ENCODE measurements at places on chromosomes 16 and 17. TPM values are rescaled to one million over a fixed set of nuclear protein-coding genes. Genes with fewer than 3 reads are reported as not detected.

DNA sequence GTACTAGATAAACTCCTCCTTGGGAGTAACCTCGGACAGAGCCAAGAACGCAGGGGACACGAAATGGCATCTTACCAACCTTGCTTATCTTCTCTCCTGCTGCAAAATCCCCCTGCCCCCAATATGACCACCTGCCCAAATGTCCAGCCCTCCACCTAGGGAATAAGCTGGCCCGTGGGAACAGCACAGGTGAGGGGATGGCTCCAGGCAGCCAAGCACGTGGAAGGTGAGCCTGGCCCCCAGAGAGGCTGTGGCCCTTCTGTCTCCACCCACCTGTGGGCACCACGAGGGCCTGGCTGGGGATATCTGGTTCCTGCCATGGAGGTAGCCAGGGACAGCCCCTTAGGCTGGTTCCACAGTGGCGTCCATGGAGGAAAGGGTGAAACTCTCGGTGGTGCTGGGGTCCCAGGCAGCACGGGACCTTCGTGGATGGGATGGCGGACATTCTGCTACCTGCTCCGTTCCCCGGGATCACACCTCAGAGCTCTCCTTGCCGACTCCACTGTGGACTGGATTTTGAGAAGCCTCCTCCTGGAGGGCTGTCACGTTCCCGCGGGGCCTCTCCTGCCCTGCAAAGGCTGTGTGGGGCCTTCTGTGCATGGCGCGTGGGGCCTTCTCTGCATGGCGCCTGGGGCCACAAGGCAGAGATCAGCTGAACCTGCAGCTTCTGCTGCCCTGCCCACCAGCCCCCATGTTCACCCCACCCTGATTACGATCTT, 388.5 kb upstream of the TNRC6C start:
- no peak for DNase-seq

The TUBG2 gene
- polyA plus RNA-seq, result 11.3 TPM

DNA sequence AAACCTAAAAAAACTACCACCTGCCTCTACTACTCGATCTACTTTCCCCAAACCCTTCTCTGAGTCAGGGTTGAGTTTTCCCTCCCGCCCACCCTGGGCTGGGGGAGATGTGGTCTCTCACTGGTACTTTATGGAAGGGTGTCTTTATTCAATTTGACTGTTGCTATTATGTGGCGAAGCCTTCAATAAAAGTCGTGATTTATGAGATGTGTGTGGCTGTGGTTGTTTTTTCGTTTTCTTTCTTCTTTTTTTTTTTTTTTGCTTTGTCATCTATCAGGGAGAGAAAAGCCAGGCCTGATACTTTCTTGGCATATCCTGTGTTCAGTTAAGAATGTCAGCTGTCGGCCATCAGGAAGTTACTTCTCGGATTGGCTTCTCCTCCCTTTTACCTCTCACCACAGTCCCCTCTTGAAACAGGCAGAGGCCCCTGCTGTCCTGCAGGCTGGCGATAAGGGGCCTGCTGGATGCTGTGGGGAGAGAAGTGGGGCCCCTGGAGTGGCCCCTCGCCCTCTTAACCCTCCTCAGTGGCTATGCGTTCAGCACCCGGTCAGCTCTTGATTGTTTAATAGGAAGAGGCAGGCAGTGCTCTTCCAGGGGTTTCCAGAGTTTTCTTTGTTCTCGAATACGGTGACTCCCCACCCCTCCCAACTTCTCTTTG, 123.0 kb downstream of the MSI2 start:
- DNase-seq, result peak; percentile 40

DNA sequence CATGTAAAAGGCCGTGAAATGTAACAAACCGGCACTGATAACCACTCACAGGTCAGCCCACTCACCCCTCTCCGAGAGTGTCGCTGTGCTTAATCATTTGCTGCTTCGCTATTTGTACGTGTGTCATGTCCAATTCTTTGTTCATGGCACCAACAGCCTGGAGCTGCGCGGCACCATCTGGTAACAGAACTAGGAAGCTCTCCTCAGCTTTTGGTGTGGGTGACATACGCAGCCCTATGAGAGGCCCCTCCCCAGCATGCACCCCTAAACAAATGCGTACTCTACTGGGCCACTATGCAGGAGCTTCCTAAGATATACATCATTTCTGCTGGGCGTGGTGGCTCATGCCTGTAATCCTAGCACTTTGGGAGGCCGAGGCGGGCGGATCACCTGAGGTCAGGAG, 2.3 kb upstream of the PECAM1 start:
- DNase-seq, result no peak

The KRT20 gene
- 3.8 TPM for polyA plus RNA-seq

GRCh38 chr16:82176204-82176603, 6.2 kb upstream of the MPHOSPH6 start:
- no peak for DNase-seq

GRCh38 chr17:31792007-31792585, 66.9 kb downstream of the COPRS start:
- DNase-seq, result no peak

DNA sequence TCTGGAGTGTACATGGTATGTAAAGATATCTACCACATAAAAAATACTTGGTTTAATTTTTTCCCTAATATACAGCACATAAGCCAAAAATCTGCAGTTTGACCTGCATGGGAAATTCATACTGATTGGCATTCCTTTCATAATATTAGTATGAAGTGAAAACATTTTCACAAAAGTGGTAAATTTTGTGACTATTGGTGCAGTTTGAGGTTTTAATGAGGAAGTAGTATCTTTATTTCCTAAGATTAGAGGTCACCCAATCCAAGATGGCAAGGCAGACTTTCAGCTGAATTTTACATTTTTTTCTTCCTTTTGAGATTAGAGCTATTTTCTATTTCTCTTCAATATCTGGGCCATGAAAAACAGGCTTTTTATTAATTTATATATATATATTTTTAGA, 21.2 kb downstream of the METTL9 start:
- no peak for DNase-seq

- DNase-seq, result no peak
Observed at GRCh38 chr17:28057731-28058246, 15.3 kb downstream of the NLK start.

- peak; percentile 59 for DNase-seq
Observed at GRCh38 chr17:51120357-51120738, 320 bp downstream of the SPAG9 start.

DNA sequence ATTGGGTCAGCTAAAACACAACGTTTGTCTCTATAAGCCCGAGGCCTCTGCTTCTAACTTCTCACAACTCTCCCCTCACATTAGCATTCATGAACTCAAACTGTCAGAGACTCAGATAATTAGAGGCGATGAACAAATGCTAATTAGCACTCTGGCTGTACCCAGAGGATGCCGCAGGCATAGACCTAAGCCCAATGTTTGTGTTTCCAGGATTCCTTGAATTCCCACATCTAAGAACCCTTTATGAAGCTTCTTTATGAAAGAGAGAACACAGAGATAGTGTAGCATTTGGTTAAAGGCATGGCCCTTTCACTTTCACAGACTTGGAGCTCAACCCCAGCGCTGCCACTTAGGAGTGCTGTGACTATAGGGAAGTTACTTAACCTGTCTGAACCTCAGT, 512.2 kb downstream of the GRIN2A start:
- DNase-seq, result no peak

DNA sequence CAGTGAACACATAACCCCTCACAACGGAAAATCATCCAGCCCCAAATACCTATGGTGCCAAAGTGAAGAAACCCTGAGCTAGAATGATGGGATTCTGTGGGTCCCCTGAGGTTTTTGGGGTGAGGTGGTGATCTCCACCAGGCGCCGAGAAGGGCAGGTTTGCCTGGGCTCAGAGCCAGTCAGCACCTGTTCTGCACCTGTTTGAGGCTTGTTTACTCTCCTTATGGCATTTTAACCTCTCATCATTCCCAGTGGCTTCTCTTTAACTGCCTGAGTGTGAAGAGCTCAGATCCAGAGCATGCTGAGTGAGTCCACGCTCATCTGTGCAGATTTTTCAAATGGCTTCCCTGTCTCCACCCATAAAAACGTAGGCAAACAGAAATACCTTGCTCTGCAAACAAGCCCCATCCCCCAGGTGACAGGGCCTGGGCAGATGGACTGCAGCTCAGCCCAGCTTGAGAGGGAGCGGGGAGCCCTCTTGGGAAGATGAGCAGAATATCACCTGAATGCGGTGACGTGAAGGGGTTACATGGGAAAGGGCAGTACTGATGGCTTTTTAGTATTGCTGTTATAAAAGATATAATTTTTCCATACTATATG, 40.1 kb upstream of the CLEC19A start:
- DNase-seq, result no peak

DNA sequence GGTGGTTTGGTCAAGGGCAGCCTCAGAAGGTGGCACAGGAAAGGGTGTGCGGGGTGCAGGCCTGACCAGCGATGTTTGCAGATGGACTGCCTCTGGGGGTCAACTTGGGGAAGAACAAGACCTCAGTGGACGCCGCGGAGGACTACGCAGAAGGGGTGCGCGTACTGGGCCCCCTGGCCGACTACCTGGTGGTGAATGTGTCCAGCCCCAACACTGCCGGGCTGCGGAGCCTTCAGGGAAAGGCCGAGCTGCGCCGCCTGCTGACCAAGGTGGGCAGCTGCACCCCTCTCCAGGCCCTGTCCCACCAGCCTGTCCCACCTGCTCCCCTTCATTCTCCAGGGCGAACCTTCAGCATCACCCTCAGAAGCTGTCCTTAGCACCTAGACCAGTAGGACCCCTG, 12.5 kb downstream of the DHODH start:
- no peak for DNase-seq

- no peak for DNase-seq
Observed at GRCh38 chr17:17670701-17671305, 10.5 kb upstream of the RAI1 start.

- no peak for DNase-seq
Observed at GRCh38 chr16:66493490-66494401, 56.2 kb downstream of the TK2 start.

GRCh38 chr16:87457709-87458423, 35.0 kb downstream of the ZCCHC14 start:
- DNase-seq, result no peak

GRCh38 chr16:81315271-81316175, 761 bp downstream of the GAN start:
- DNase-seq, result no peak

The CTRB1 gene
- polyA plus RNA-seq, result 0.78 TPM

GRCh38 chr17:38967290-38967738, at the start of gene FBXO47:
TSS of gene FBXO47 (minus strand) at chr17:38967403. CDS start at chr17:38963025, 4,378 bp downstream.
- peak; percentile 77 for DNase-seq

DNA sequence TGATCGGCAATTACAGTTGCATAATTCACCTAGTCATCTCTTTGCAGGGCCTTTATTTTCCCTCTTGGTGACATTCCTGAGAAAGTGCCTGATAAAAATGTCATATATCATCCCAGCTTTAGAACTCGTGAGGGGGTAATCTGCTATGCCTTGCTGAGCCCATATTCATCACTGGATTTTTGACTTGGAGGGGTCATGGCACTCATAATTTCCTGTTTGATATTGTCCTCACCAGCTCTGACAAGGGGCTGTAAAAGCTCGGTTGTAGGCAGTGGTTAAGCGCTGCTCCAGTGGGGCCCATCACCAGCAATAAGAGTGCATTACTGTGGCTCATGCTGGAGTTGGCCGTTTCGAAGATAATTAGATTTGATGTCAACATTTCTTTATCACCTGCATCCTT, 227.3 kb downstream of the IRX3 start:
- DNase-seq, result no peak

The USP7 gene
- polyA plus RNA-seq, result 58.3 TPM

DNA sequence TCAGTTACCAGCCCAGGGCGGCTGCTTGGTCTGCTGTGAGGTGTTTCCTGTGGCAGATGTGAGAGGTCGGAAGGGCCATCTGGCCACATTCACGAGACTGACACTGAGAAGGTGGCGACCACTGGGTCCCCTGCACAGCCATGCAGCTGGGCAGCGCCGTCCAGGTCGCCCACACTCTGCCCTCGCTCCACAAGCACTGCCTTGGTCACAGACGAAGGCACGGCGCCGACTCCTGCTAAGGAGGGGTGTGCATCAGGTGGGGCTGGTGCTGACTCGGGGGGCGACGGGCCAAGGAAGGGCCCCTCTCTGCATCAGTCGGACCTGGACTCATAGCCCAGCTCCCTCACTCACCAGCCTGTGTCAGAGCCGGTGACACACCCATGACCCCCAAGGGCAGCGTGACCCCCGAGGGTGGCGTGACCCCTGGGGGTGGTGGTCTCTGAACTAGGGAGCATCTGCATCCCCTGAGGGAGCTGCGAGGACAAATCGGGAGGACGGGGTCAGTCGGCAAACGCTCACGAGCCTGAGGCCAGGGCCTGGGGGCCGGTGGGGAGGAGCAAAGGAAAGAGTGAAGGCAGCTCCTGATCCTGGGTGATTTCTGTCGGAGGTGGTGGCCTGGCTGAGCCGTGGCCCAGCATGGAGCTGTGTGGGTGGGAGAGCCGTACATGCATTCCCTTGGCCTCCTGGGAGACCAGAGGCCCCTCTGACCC, 30.4 kb downstream of the NME3 start:
- no peak for DNase-seq

- no peak for DNase-seq
Observed at GRCh38 chr16:66741169-66741900, 10.1 kb downstream of the DYNC1LI2 start.
